Stimulated activated CD4-positive, alpha-beta T cell treated with anti-CD3 and anti-CD28 coated beads, Interleukin-1b, Interleukin-23, amount 100 ng/mL, for 1 hour (primary cell): ENCODE measurements at places on chromosomes 12 and 14.

- no peak for DNase-seq
Measured at GRCh38 chr12:105355752-105356151, 25.3 kb downstream of the C12orf75 start.

DNA sequence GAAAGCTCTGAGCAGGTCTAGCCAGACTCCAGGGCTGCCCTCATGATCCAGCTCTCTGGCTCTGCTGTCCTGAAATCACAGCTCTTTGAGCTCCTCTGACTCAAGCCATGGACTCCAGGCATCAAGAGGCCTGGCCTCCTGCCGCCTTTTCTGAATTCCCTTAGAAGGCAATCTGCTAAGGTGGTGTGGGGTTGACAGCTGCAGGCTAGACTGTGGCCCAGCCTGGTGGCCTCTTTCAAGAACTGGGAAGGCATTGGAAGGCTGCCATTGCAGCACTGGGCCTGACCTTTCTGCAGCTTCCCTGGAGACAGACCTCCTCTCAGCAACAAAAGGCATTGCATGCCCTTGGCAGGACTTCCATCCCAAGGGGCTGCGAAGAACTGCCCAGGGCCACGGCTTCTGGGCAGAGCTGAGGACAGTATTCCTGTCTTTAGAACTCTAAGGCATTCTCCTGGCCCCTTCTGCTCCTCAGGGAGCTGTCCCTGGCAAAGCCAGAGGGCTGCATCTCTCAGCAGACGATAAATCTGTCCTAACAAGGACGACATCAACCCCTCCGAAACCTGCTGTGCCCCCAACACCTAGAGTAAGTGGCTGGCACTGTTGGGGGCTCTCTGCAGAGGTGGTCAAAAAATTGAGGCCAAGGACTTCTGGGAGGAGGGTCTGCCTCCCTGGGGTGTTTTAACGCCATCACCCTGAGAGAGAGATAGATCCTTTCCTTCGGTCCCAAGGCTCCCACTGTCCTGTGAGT lies 115.6 kb downstream of the RBM19 start:
- DNase-seq, result no peak

GRCh38 chr14:91354979-91355685 lies 62.5 kb downstream of the CCDC88C start:
- DNase-seq, result no peak

GRCh38 chr14:95487669-95488084 lies 28.8 kb downstream of the SYNE3 start:
- no peak for DNase-seq

- no peak for DNase-seq
Measured at GRCh38 chr12:5492562-5492961, 60.7 kb downstream of the NTF3 start.

- no peak for DNase-seq
Measured at GRCh38 chr12:87246726-87247125, 782.5 kb downstream of the C12orf50 start.

DNA sequence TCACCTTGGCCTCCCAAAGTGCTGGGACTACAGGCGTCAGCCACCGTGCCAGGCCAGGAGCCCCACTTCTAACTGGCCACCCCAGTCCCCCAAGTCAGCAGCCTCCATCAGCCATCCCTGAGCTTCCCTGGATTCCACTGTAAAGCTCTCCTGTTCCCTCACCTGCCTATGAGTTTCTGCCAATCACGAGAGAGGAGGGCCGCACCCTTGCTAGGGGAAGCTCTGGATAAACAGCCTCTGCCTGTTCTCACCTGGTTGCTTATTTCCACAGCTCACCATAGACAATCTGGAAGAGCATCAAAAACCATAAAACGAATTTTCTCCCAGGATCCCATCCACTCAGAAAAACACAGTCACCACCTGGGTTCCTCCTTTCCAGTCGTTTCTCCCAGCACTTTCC lies 5.0 kb downstream of the CDCA4 start:
- DNase-seq, result no peak

GRCh38 chr12:104280111-104280510 lies 23.4 kb upstream of the EID3 start:
- no peak for DNase-seq

GRCh38 chr12:10251669-10252068 lies 39.0 kb downstream of the GABARAPL1 start:
- DNase-seq, result no peak

- DNase-seq, result no peak
Measured at GRCh38 chr14:75450381-75451276, 22.8 kb downstream of the JDP2 start.
